GM06990 (cell line): ENCODE measurements at places on chromosomes 16 and 17.

DNA sequence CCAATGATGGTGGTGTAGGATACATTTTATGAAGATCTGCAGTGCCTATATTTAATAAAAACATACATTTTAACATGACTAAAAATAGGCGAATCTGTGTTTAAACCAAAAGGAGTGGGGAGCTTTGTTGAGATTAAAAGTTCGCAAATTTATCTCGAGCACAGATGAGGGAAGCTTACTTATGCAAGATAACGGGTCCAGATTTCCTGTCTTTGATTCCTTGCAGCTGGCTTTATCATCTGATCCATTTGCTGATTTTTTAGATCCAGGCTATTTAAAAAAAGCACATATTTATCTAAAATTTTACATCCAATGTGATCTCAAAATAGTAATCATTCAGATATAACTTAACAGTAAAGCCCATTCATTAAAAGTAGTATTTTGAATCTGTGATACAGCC lies 57.0 kb upstream of the INTS2 start:
- DNase-seq: no peak

- peak; percentile 79 for DNase-seq
These were observed at the start of gene SLC38A7 for GRCh38 chr16:58684354-58685083. Gene SLC38A7, minus strand, starts transcription at chr16:58684770. Its CDS starts 4,644 bp downstream, at chr16:58680126.

DNA sequence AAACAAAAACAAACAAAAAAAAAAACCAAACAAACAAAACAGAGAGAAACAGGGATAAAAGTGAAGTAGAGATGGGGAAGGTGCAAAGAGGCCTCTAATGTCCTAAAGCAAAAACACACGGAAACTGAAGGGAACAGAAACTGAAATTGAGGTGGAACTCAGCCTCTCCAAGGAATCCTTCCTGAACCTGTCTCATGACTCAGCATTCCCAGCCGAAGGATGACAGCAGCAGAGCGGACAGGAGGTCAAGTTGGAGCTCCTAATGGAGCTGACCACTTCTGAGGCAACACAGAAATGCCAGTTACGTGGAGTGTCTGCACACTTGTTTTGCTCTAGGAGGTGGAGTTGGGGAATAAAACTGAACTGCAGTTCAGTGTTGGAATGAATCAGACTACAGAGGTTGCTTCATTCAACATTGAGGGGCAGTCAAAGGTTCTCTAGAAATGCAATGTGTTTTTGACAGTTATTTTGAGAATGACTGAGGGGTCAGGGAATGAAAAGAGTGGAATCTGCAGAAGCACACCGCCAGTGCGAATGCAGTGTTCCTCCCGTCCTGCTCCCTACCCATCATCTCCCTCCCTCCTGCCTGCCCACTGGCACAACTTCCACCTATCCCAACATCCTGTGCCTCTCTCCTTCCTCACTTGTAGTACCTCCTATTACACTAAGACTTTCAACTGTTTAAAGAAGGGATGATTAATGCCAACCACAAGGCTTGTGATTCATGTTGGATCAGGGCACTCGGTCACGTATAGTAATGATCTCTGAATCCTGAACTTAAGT lies 6.3 kb downstream of the UBE2O start:
- no peak for DNase-seq

DNA sequence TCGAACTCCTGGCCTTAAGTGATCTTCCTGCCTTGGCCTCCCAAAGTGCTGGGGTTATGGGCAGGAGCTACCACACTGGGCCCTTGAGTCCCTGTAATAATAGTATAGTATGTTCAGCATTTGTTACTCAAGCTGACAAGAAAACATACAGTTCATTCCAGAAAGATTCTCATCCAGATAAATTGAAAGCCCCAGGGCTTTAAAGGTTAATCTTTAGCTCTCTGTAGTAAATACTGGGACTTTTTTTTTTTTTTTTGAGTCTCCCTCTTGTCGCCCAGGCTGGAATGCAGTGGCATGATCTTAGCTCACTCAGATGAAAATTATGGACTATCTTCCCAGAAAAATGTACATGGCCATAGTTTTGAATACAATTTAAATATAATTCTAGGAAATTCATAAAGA lies 11.0 kb downstream of the BRCA1 start:
- DNase-seq: no peak

GRCh38 chr17:5284681-5285080 lies 2.6 kb downstream of the RABEP1 start:
- DNase-seq: no peak

DNA sequence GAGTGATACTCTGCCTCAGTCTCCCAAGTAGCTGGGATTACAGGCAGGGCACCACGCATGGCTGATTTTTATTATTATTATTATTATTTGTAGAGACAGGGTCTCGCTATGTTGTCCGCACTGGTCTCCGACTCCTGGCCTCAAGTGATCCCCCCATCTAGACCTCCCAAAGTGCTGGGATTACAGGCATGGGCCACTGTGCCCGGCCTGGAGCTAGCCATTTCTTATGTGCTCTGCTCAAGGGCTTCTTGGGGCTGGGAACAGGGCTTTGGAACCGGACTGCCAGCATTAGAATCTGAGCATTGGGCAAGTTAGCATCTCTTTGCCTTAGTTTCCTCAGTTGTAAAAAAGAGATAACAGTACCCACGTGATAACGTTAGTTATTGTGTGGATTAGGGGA lies 111.3 kb downstream of the C16orf78 start:
- no peak for DNase-seq

DNA sequence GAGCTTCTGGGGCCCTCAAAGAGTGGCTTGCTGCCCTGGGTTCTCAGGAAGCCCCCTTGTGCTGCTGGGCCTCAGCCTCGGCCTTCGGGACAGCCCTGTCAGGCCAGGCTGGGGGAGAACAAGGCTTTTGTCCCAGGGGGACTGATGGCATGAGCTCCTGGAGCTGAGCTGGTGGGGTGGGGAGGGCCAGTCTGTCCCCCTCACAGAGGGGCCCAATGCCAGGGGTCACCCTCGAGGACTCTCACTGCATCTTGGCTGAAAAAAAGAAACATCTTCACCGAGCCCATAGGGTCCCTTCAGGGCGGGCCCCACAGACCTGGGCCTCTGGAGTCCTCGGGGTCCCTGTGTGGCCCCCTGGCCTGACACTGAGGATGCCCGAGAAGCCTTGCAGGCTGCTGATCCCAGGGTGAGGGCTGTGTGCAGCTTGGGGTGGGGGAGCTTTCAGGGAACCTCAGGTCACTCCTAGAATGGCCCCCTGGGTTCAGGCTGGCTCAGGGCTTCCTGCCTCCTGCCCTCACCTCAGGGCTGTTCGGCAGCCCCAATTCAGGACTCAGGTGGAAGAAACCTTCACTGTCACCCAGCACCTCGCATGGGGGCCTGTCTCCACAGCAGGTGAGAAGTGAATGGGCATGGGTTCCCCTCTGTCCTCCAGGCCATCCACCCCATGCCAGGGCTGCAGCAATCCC lies 90.5 kb downstream of the TNFRSF13B start:
- no peak for DNase-seq
